ENCODE measurements at places on chromosomes 1 and 21.

- no peak for DNase-seq
These were observed 1.2 kb downstream of the LAMC1 start for GRCh38 chr1:183024317-183025009.

- DNase-seq = no peak
These were observed 24.4 kb upstream of the ZC3H12A start for GRCh38 chr1:37449936-37450335.

GRCh38 chr1:235100194-235100772, 28.4 kb downstream of the TOMM20 start:
- no peak for DNase-seq

GRCh38 chr21:18522181-18522972, 118.8 kb upstream of the TMPRSS15 start:
- no peak for DNase-seq

GRCh38 chr1:114218361-114219171, 64.9 kb upstream of the SYT6 start:
- DNase-seq = no peak

DNA sequence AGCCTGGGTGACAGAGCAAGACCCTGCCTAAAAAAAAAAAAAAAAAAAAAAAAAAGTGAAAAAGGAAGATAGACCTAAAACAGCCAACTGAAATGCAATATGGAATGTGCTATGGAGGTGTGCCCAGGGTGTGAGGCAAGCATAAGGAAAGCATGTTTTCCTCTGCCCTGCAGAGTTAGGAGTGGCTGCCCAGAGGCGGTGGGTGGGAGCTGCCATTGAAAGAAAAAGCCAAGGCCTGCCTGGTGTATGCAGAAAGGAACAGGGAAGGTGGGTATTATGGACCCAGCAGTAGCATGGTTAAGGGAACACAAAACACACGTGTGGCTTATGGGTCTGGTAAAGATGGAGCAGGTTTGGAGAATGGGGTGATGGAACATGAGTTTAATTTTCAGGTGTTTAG, 8.9 kb downstream of the CD244 start:
- no peak for DNase-seq

DNA sequence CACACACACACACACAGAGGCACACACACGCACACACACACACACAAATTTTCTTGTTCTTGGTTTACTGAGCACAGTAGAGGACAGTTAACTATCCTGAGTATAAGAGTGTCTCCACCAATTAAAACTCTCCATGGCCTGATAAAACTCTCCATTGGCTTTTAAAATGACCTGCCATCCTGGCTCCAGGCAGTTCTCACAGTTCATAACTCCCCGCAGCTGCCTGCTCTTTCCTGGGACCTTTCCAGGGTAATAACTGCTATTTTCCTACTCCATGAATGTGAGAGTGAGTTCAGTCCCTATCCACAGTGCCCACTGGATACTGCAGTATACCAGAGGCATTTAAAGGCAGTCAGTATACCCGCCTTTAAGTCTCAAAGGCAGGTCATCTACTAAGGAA, 351.5 kb downstream of the PLPP3 start:
- DNase-seq = no peak

- no peak for DNase-seq
These were observed 60.3 kb downstream of the SLC45A1 start for GRCh38 chr1:8378178-8378577.

DNA sequence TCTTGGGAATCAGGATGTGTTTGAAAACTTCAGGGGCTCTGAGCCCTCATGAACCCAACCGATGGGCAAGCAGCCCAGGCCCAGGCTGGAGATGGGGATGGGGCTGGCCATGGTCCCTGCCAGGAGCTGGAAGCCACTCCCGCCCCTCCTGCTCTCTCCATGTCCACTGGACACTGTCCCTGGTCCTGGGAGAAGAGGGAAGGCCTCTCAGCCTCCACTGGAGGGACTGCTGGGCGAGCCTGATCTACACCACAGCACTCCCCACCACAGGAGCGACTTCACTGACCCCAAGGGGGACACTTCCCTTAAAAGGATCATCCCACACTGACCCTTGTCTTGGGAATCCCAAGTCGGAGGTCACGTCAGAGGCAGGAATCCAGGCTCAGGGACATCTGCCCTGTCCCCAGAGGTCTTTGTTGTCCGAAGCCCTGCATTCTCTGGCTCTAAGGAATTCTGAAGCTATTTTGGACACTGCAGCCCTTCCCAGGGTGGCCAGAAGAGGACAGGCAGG, 16.9 kb upstream of the COL18A1 start:
- no peak for DNase-seq

DNA sequence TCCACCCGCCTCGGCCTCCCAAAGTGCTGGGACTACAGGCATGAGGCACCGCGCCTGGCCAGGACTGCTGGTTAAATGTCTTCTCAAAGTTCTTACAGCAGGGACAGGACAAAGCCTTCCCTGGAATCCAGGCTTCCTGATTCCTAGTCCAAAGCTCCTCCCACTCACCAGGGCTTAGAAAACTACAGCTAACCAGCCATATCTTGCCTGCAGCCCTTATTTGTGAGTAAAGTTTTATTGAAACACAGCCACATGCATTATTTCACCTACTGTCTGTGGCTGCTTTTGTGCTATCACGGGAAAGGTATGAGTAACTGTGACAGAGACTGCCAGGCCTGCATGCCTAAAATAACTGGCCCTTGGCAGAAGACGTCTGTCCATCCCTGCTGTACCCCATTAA, 24.4 kb downstream of the TMCO4 start:
- no peak for DNase-seq

- DNase-seq = no peak
These were observed 356.2 kb downstream of the KCTD3 start for GRCh38 chr1:215923129-215923824.

GRCh38 chr1:2944705-2945104, 76.6 kb upstream of the ACTRT2 start:
- DNase-seq = no peak

All from stimulated activated CD4-positive, alpha-beta T cell treated with anti-CD3 and anti-CD28 coated beads, TNF-alpha, amount 100 ng/mL, for 1 hour (primary cell).